ENCODE measurements at places on chromosomes 4 and X.
A peak's percentile ranks its signal among the peaks of the same experiment; 100 is the strongest.

- DNase-seq = no peak
These were observed 105.8 kb upstream of the WDR44 start for GRCh38 chrX:118239913-118240698.

- no peak for DNase-seq
These were observed 173.9 kb downstream of the CHIC2 start for GRCh38 chr4:53890461-53890860.

DNA sequence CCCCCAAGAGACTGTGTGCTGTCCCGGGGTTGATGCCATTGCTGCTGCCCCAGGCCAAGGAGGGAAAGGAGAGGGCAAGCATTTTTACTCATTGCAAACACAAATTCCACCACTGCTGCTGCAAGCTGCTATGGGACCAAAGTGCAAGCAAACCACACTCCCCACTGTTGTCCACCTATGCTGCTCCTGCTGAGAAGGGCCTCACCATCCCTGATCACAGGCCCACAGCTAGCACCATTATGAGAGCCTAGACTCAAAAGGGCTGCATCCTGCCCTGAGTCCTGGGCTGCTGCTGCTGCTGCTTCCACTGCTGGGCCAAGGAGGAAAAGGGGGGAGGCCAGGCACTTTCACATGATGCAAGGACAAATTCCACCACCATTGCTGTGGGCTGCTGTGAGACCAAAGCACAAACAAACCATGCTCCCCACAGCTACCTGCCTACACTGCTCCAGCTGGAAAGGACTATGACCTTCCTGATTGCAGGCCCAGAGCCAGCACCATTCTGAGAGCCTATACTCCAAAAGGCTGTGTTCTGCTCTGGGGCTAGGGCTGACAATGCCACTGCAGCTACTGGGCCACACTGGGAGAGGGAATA lies 218.2 kb upstream of the ZCCHC13 start:
- DNase-seq = no peak

DNA sequence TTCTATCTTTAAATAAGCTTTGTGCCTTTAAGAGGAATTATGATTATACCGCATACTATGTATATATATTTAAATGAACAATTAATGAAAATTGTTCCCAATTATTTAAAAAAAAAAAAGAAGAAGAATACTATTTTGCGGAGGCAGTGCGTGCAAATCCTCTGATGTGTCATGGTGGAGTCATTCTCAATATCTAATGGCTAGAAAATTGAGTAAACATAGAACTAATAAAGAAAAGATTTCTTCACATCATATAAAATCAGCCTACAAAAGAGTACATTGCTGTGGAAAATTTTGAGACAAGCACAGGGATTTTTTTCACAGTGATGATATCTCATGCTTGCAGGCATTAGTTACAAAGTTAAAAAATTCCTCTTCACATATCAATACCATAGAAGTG lies 2.6 kb upstream of the EREG start:
- no peak for DNase-seq

GRCh38 chr4:56505269-56506130 lies at the start of gene ARL9:
Gene ARL9 (plus strand): TSS chr4:56505791. CDS start chr4:56505863, 72 bp downstream.
- peak; percentile 59 for DNase-seq

DNA sequence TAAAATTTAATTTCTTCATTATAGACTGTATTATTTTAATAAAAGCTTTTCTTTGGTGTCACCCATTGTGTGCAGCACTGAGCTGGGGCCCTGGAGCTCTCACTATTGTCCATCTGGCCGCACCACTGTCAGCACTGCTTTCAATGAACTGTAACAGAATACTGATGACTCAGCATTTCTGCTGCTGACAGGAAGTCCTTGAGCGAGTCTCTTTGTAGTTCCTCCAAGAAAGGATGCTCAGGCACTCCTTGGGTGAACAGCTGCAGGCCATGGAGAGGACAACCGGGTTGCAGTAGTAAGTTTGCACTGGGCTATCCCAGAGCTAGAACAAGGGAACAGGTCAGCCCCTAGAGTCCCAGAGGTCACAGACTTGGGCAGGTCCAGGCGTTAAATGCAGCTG lies 81.6 kb downstream of the SORBS2 start:
- DNase-seq = peak; percentile 5

DNA sequence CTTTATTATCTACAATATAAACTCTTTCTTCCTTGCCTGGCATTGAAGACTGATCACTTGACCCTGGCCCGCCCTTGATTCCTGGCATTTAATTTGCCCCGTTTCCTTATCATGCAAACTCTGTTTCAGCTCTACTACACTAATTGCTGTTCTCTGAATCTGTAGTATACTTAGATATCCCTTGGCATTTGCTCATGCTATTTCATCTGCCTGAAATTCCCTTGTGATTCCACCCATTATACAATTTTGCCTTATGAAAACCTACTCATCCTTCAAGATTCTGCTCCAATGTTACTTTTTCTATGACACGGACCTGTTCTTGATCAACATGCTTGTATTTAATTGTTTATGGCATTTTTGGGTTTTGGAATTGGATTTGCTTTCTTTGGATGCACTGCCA lies 459.9 kb upstream of the AMOT start:
- DNase-seq = no peak

GRCh38 chr4:81030981-81031791 lies 678 bp downstream of the BMP3 start:
- DNase-seq = no peak

GRCh38 chr4:153639833-153640802 lies 44.0 kb upstream of the TLR2 start:
- DNase-seq = no peak

- DNase-seq = peak; percentile 39
These were observed 40.5 kb upstream of the OGT start for GRCh38 chrX:71492231-71493065.
